ENCODE measurements at places on chromosomes 11 and 22.

- no peak for DNase-seq
Measured at GRCh38 chr11:127601578-127601977, 601.0 kb upstream of the KIRREL3 start.

GRCh38 chr11:76835928-76836612 lies 24.6 kb upstream of the ACER3 start:
- DNase-seq = peak; percentile 16

- DNase-seq = no peak
Measured at GRCh38 chr11:83118814-83119213, 38.1 kb upstream of the PCF11 start.

- DNase-seq = no peak
Measured at GRCh38 chr11:6895010-6895409, 2.7 kb upstream of the OR2D2 start.

GRCh38 chr11:125886997-125887372 lies 483 bp upstream of the HYLS1 start:
- DNase-seq = no peak

- DNase-seq = no peak
Measured at GRCh38 chr11:26937386-26937785, 56.5 kb upstream of the FIBIN start.

DNA sequence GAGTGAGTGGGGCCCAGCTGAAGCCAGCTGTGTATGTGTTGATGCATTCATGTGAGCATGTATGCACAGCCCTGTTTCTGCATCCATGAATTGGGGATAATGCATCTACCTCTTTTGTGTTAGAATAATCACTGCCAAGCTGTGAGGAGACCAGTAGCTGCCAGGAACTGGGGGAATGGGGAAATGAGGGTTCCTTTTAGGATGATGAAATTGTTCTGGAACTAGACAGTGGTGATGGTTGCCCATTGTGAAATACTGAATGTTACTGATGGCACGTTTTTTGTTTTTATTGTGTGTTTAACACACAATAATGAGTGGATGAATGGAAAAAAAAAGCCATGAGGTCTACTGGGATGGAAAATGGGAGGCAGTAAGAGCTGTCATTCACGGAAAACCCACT lies 45.3 kb upstream of the WNT11 start:
- DNase-seq = no peak

- no peak for DNase-seq
Measured at GRCh38 chr11:29251738-29252137, 765.1 kb downstream of the KCNA4 start.

DNA sequence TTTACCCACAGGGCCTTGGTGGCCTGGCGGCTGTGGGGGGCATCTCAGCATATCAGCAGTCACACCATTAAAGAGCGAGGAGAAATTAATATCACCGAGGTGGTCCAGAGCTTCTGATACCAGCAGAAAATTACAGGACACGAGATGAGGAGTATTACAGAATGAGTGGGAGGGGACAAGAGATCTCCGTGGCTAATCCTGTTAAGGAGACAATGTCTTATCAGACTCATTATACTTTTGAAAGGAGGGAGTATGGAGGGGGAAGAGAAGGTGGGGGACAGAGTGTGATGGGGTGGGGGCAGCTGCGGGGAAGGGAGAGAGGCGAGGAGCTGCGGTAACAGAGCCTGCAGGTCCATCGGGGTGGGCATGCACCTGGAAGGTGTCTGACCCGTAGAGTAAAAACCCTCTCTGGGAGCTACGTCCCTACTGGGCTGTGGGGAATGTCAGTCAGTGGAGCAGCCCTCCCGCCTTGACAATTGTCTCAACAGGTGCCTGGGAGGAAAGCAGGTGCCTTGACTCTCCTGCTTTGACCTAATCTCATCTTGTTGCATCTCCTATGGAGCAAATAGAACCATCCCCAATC lies 224.2 kb downstream of the CEP164 start:
- DNase-seq = no peak

DNA sequence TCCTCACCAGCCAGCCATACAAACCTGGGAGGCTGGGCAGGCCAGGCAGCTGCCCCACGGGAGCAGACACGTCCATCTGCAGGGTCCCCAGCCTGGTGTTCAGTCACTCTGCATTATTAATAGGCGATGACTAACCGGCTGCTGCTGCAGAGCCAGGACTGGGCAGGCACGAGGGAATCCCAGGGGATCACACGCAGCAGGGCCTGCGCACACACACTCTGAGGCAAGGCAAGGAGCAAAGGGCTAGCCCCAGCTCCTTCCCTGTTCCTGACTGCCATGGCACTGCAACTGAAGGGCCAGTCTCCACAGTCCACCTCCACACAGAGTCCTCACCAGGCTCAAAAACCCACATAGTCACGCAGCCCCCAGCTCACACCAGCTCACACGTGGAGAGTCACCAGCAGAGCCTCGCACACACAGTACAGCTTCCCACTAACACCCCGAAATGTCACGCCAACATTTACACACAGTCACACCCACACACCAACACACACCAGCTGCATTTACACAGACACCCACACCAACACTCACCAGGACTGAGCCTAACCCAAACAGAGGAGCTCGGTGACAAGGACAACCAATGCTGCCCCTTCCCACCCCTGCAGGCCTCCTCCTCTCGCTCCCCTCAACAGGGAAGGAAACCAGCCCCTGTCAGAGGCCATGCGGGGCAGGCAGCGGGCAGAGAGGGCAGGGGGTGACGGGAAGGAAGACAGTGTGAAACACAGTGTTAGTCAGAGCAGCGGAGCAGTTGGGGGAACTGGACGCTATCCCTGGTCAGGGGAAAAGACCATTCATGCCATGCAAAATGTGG lies 47.3 kb downstream of the NRXN2 start:
- no peak for DNase-seq

GRCh38 chr11:128341280-128342248 lies 245.8 kb downstream of the ETS1 start:
- DNase-seq = no peak

DNA sequence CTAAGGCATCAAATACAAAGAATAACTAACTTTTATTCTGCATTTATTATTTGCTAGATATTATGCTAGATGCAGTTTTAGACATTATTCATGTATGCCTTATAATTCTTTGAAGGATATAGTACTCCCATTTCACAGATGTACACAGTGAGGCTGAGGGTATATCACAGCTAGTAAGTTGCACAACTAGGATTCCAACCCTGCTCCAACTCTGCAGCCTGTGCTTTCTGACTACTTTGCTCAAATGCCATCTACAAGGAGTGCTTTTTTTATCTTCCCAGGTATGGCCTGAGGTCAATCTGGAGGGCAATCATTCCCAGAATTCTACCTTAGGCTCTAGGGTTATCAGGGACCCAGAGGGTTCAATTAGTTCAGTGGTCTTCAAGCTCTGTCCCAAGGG lies 28.4 kb downstream of the NUP160 start:
- no peak for DNase-seq

DNA sequence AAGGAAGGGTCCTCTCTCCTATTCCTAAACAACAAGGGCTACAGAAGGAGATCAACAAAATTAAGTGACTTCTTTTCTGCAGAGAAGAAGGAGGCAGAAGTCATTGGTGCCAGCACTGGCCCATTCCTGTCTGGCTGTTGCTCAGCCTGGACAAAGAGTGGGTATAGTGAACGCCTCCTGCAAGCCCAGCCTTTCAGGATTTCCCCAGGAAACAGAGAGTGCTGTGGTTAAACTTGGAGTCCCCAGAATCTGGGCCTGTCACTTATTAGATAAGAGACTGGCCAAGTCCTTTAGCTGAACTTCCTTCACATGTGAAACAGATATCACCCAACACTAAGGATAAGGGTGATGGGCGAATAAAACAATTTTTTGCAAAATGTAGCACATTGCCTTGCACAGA lies 10.9 kb downstream of the TST start:
- no peak for DNase-seq

DNA sequence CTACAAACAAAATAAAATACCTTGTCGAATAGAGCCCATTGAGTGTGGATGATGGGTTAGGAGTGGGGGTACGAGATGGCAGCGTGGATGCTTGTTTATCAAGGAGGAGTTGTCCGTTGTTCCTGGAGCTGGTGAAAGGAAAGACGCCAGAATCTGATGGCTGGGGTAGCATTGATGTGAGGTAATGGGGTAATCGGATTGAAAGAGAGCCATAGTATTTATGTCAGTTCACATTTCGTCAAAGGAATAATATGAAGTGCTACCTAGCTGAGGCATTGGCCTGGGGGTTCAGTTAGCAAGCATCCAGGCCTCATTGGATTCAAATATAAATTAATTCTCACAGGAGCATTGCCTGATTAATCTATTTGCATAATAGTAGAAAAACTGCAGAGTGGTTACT lies 16.9 kb upstream of the DBX1 start:
- no peak for DNase-seq

DNA sequence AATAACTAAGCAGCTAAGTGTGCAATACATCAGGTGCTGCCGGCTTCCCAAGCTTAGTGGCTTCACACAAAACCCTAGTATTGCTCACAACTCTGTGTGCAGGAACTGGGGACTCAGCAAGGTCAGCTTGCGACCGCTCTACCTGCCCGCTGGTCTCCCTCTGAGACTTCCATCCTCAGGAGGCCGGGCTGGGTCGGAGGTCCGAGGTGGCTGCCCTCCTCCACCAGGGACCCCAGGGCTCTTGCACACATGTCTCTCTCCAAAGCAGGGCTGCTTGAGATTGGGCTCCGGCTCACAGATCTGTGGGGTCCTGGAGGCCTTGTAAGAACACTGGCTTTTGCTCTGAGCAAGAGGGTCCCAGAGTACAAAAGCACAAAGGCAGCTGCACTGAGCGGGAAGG lies 25.4 kb upstream of the FGF19 start:
- DNase-seq = no peak

DNA sequence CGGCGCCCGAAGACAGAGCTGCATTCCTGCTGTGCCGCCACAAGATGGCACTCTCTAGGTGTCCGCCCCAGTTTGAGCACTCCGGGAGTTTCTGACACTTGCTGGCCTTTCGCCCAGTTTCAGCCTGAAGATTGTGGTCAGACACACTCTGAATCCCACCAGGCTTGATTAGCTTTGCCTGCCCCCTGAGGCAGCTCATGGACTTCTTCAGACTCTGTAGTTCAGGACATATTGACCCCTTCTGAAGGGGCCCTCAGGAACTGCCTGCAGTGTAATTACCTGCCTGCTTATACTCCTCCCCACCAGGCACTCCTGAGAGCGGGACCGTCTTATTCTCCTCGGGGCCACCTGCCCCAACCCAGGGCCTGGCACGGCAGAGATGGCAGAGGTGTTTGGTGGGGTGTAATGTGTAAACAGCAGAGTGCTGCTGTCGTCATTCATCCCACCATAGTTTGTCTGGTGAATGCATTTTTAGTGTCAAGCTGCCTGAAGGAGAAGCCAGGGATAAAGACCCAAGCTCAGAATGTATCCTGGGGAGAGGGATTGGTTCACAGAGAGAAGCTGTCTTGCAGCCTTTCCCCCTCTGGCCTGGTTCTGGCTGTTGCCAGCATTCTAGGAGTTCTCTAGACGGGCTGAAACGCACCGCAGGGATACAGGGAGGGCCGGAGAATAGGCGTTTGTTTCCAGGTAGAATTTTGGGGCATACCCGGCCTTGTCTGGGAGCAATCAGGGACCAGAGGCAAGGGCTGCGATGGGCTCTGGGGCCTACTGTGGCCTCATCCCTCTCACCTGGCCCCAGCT lies 46.4 kb downstream of the EIF3F start:
- DNase-seq = peak; percentile 74

DNA sequence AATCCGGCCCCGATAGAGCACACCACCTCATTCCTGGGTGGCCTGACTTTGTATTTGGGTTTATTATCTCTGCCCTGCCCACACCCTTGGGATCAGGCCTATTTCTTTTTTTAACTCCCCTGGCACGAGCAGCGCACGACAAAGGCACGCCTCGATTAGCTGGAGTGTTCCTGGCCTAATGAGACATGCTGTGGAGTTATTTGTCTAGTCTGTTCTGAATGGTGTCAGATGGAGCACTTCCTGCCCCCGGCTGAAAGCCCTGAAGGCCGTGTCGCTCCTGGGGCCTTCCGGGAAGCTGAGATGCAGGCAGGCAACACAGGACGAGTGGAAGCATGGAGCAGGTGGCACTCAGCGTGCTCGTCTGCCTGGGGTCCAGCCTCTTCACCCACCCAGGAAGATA lies 47.1 kb downstream of the LARGE1 start:
- no peak for DNase-seq
